BJ (cell line): ENCODE measurements at places on chromosomes 1 and 21. TPM values are rescaled to one million over a fixed set of nuclear protein-coding genes. Genes with fewer than 3 reads are reported as not detected.

The KLHDC9 gene
- 3.9 and 5.8 TPM in 2 replicates for polyA plus RNA-seq

The FGR gene
- not detected in 2 replicates for polyA plus RNA-seq

The KANK4 gene
- polyA plus RNA-seq = 0.05 and 0.06 TPM in 2 replicates

The RIMKLA gene
- polyA plus RNA-seq = 0.01 and 0.02 TPM in 2 replicates

The MEX3A gene
- 1.9 TPM in 2 replicates for polyA plus RNA-seq

The ADCY10 gene
- 0.02 and 0.05 TPM in 2 replicates for polyA plus RNA-seq

The FLG2 gene
- polyA plus RNA-seq = not detected in 2 replicates

The KCNA2 gene
- not detected in 2 replicates for polyA plus RNA-seq

The COL16A1 gene
- 88.3 and 123 TPM in 2 replicates for polyA plus RNA-seq

The S100A6 gene
- 1,222 and 1,308 TPM in 2 replicates for polyA plus RNA-seq

The NPHS2 gene
- not detected in 2 replicates for polyA plus RNA-seq

The DARS2 gene
- polyA plus RNA-seq = 15.8 and 24.3 TPM in 2 replicates

The MPZ gene
- polyA plus RNA-seq = 0.42 and 0.69 TPM in 2 replicates

The CASQ1 gene
- 1.4 and 1.5 TPM in 2 replicates for polyA plus RNA-seq

The OR2T29 gene
- polyA plus RNA-seq = not detected in 2 replicates

The TNNT2 gene
- polyA plus RNA-seq = not detected in 2 replicates

The NUF2 gene
- polyA plus RNA-seq = 5.9 and 10.6 TPM in 2 replicates

The CD1C gene
- not detected in 2 replicates for polyA plus RNA-seq
